ENCODE measurements at places on chromosomes 11 and 22. TPM values are rescaled to one million over a fixed set of nuclear protein-coding genes. Genes with fewer than 3 reads are reported as not detected.

The DERL3 gene
- polyA plus RNA-seq = 3.0 TPM

The APOA5 gene
- not detected for polyA plus RNA-seq

The MMP1 gene
- 0.47 TPM for polyA plus RNA-seq

DNA sequence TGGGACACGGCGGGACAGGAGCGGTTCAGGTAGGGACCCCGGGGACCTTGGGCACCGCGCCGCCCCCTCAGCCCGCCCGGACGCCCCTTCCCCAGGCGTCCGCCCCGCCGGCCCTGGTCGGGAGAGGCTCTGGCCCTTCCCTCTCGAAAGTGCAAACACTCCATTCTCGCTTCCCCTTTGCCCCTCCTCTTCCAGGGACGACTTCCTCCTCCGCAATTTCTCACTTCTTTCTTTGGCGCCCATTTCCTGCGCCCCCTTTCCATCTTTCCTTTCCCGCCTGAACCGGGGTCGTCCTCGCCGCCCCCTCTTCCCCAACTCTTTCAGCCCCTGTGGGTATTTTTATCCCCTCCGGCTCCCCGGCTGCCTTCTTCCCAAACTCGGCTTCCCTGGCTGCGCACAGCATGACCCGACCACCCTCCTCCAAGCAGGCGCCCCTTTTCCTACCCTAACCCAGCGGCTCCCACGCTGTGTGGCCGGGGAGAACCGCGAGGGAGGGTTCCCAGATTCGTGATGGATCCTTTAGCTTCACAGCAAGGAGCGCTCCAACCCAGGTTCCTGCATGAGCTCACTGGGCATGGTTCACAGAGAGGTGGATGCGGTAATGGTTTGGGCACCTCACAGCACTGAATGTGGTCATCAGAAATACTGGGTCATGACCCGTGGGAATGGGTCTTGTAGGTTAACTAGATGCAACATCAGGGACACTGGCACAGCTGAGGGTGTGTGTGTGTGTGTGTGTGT lies 689 bp downstream of the RAB39A start:
- no peak for DNase-seq

GRCh38 chr22:17096071-17096470 lies 11.3 kb downstream of the IL17RA start:
- DNase-seq = no peak

The MYO7A gene
- polyA plus RNA-seq = 2.7 TPM

GRCh38 chr11:123702139-123702538 lies 39.3 kb downstream of the ZNF202 start:
- no peak for DNase-seq

DNA sequence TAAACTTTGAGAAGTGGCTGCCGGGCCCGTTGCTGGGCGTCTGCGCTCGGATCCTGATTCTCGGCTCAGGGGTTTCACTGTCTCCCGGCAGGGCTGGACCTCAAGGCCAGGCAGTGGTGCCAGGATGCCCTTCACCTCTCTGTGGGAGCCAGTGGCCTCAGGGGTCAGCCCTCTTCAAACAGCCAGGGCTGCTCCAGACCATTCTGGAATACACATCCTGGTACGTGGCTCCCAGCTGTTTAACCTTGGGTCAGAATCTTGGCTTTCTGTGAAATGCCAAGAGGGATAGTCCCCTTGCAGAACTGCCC lies 70.5 kb downstream of the MPPED1 start:
- no peak for DNase-seq

DNA sequence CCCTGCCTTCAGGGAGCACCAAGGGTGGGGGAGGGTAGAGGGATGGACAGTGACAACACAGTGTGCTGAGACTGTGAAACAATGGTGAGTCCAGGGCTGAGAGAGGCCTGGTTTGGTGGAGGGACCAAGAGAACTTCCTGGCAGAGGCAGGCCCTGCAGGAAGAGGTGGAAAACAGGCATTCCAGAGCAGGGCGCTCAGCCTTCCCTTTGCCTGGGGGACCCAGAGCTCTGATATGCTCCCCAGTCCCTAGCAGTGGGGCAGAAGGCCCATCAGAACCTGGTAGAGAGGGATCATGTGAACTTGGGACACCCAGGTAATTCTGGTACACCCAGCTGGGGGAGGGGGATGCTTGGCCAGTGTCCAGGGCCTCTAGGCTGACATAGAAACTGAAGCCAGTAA lies 17.2 kb upstream of the UVRAG start:
- no peak for DNase-seq
